ENCODE measurements at places on chromosomes 5 and 9.

DNA sequence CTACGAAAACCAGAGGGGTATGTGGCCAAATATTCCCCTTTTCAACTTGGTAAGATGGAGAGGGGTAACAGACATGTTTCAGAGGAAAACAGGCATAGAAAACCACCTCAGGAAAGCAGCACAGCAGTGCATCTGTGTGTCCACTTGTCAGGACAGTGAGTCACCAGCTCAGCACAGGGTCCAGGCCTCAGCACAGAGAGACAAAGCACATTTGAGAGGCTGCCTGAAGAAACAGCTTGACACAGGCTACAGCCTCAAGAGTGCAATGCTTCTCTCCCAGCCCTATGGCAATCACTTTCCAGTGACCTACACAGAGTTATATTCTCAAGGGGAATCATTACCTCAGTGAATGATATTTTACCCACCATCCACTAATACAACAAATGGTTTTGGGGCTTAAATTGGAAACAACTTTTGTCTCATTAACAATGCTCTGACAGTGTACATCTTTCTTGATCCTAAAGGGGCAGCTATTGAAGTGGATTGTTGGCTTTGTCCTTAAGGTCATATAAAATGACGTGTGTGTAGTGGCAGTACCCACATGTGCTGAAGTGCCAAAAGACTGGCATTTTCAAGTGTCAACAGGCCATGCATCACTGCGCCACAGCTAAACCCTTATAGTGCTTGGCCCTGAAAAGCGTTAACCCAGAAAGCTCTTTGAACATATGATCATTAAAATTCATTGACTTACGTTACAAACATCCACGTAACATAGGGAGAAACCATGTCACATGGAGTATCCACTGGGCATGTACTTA, 46.4 kb downstream of the ERMP1 start:
- no peak for DNase-seq

GRCh38 chr9:131668439-131669268, 71.2 kb downstream of the RAPGEF1 start:
- DNase-seq = no peak

GRCh38 chr9:19102181-19102630, 498 bp downstream of the HAUS6 start:
- no peak for DNase-seq

DNA sequence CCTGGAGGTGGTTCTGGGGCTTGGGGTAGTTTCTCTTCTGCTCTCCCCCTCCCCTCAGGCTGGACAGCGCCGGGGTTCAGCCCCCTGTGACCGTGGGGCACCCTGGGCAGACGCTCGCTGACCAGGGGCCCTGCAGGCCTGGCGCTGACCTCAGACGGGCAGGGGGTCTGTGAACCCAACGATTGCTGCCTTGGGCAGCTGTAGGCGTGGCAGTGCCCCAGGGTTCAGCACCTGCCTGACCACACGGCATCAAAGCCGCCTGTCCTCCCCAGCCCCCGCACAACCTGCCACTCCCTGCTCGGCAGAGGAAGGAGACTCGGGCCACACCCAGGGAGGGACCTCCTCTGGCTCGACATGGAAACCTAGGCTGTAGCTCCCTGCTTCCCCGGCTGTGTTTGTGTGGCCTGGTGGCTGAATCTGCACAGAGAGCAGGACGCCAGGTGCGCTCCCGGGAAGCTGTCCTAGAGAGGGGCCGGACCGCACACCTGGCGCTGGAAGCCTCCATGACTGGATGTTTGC, 12.2 kb downstream of the LCN12 start:
- DNase-seq = no peak

DNA sequence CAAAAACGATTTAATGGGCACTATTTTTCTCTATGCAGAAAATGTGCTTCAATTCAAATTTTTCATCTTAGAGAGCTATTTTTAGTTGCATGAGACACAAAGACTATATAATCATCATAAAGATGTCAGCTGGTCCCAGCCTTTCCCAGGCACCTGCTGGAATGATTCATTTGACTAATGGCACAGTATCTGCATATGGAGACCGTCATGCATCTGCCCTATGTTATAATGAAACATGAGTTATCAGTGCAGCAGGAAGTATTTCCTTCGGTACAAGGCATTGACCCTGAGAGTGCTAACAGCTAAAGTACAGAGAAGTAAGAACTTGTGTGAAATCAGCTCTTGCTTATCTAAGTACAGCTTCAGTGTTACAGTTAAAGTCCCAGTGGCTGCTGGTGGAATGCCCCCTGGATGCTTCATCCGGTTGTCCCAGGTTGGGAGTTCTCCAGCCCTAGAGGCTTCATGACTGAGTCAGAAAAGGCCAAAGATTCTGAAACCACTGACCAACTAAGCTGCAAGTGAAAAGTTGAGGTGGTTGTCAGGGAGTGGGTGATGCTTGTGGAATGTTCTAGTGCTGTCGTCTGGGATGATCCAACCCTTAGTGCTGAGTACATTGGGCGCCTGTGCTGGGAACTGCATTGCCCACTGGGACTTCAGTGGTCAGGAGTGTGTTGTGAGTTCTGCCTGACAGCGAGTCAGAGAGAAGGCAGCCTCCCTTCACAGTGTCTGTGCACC, 57.2 kb downstream of the MTRR start:
- DNase-seq = no peak

- DNase-seq = peak; percentile 27
Observed at GRCh38 chr5:132489051-132489770, 1.4 kb downstream of the IRF1 start.

- DNase-seq = peak; percentile 24
Observed at GRCh38 chr5:172546196-172546595, 91.9 kb upstream of the SH3PXD2B start.

GRCh38 chr5:124461157-124461556, 285.3 kb downstream of the ZNF608 start:
- DNase-seq = no peak

DNA sequence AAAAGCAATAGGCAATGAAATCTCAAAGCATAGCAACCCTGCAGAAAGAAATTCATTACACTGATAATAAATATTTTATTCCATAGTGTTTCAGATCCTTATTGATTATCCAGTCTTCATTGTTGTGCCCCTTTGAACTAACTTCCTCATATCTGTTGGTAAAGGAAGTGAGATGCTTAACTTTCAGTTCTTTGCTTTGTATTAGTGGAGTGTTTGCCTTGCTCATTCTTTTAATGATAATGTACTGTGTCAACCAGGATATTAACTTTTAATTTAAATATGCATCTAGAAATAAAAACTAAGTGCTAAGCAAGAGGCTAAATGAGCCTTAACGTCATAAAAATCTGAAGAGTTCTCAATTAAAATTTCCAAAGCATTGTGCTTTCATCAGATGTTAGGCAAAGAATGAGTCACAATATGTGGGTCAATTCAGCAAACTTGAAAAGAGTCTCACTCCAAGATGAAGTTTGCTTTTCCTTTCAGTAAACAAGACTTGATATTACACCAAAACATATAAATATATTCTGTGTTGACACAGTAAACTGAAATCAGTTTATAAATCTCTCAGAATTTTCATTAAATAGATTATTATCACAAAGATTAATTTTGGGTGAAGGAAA, 105.9 kb downstream of the GIN1 start:
- DNase-seq = no peak

GRCh38 chr5:90173299-90174030, 236.1 kb downstream of the CETN3 start:
- no peak for DNase-seq

GRCh38 chr9:130977811-130978221, 31.2 kb upstream of the LAMC3 start:
- no peak for DNase-seq

GRCh38 chr9:73845539-73845938, 651.6 kb upstream of the RORB start:
- no peak for DNase-seq

GRCh38 chr5:135392256-135392655, 6.8 kb downstream of the MACROH2A1 start:
- no peak for DNase-seq

- no peak for DNase-seq
Observed at GRCh38 chr9:102428305-102428704, 566.8 kb upstream of the CYLC2 start.

- DNase-seq = no peak
Observed at GRCh38 chr5:37838933-37839341, 904 bp downstream of the GDNF start.

GRCh38 chr9:2809692-2810419, 34.0 kb downstream of the PUM3 start:
- peak; percentile 39 for DNase-seq

DNA sequence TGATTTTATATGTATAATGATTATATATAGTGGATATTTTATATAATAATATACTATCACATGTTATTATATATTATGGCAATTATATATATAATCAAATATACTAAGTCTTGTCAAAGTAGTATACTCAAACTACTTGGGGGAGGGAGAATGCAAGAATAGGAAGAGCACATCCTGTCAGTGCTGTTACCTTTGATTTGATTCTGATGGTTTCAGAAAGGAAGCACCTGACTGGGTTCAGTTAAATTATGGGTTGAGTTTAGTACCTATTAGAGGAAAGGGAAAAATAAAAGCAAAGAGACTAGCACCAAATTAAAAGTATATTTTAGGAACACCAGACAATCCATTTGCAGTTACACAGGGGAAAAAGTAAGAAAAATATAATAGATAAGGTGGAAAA, 107.6 kb downstream of the GRIA1 start:
- no peak for DNase-seq

DNA sequence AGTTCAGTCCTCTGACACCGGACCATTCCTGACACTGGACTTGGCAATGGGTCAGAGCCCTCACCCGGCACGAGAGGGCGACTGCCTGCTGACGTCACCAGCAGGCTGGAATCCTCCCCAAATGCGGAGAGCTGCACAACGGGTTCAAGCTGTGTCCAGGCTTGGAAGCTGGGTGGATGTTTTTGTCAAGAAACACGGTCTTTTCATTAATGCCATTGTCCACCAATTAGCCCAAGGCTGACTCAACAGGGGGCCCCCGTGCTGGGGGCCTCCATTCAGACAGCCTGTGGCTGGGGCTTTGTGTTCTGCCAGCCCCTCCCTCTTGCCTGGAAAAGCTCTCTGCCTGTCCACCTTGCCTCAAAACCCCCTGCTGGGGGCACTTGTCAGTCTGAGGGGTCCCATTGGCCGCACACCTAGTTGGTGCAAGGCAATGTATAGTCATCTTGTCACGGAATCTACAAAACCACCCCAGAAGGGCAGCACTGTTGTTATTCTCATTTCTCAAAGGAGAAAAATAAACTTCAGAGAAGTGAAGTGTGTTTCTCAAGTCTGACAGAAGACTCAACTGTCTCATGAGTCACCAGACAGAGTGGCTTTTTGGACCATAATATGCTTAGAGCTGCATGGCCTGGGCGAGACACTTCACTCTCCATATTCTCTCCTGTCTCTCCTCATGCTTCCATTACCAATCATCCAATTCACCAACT, 24.6 kb downstream of the NDUFA8 start:
- no peak for DNase-seq

DNA sequence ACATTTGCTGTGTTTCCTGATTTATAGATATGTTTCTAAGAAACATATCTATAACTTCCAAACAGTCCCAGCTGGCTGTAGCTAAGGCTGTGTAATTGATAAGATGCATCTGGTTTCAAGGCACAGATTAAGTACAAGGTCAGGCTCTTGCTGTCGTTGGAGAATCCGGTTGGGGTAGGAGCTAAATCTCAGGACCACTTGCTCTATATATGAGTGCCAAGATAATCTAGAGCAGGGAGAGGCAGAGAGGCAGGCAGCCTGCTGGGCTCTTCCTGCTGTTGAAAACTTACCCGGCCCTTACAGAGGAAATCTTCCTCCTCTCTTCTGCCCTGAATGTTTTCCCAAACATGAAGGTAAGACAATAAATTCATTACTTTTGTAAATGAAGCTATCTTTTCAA, at the start of gene C7:
TSS of gene C7 (plus strand) at position 234 of the 400 bp plus-strand sequence. CDS start at position 348, 114 bp downstream.
- no peak for DNase-seq

GRCh38 chr5:142869886-142870285, 99.7 kb downstream of the ARHGAP26 start:
- peak; percentile 76 for DNase-seq

- no peak for DNase-seq
Observed at GRCh38 chr9:105191508-105192121, 52.8 kb upstream of the SLC44A1 start.

DNA sequence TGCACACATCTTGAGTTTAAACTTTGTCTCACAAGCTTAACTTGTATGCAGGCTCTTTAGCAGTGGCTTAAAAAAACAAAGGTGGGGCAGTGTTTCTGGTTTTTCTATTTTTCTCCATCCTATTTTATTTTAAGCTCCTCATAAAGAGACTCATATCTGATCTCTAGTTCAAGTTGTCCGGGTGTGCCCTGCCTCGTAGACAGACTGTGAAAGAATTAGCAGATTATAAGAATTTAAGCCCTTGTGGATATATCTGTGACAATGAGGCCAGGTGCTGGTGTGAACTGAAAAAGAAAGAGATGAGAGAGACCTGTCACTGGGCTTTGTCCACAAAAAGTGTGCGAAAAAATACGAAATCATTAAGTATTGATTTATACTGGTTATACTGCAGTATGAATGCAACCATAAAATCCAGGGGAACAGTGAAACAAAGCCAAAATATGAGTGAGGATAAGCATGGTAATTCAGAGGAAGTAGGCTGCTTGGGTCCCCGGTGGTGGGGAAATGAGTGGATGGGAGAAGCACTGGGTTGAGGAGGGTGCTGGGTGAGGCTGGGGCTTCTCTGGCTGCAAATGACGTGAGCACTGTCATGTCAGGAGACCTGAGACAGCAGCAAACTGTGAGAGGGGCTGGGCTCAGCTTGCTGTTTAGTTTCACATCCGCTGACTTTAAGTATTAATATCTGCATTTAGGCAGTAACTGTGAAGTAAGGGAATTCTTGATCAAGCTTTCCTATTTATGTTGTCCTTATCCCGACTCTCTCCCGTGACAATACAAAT, 179.7 kb upstream of the ANKRD55 start:
- DNase-seq = no peak

- DNase-seq = no peak
Observed at GRCh38 chr9:105299190-105299854, 54.9 kb downstream of the SLC44A1 start.

GRCh38 chr9:97848480-97849237, 4.4 kb upstream of the FOXE1 start:
- no peak for DNase-seq

- DNase-seq = no peak
Observed at GRCh38 chr5:158821331-158821730, 278.4 kb downstream of the EBF1 start.
